ENCODE measurements at places on chromosomes 6 and 20. TPM values are rescaled to one million over a fixed set of nuclear protein-coding genes. Genes with fewer than 3 reads are reported as not detected.

Gene PNPLA1
- not detected for total RNA-seq

DNA sequence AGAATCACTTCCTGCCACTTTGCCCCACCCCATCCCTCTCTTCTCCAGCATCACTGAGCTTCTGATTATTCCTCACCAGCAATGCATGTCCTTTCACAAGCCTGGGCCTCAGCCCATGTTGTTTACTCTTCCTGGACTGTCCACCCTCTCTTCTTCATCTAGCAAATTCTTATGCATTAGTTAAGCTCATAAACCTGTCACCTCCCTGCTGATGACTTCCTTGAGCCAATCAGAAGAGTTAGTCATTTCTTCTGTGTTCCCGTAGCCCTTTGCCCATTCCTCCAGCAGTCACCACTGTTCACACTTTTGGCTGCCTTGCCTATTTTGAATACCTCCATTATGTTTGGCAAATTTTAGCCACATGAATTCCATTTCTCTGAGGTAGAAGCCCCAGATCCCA lies 4.1 kb upstream of the CRYBG1 start:
- no peak overlapping the region for H3K27ac ChIP-seq
- H3K4me3 ChIP-seq = no peak overlapping the region
- DNase-seq = no peak
- H3K36me3 ChIP-seq = no peaks in the 10 kb centered on the region

DNA sequence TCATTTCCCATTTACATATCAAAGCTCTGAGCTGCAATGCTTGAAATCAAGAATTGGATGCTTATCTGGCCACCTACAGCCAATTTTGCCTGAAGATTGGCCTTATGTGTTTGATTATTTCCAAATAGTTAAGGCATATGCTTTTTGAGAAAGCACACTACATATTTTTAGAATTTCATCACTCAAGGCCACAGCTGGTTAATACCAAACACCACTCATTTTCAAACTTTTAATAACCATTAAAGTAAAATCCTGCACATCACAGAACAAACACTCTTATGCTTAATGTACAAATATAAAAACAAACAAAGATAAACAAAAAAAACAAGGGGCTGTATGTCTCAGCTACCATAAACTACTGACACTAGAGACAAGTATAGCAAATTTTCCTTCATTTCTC lies 96.9 kb upstream of the HMGCLL1 start:
- H3K4me1 ChIP-seq = no peaks in the 10 kb centered on the region
- H3K27me3 ChIP-seq = no peaks in the 10 kb centered on the region
- no peaks in the 10 kb centered on the region for H3K36me3 ChIP-seq
- H3K27ac ChIP-seq = no peak overlapping the region

GRCh38 chr6:168226902-168227318 lies 92.7 kb downstream of the DACT2 start:
- H3K4me3 ChIP-seq = no peak overlapping the region
- no peak overlapping the region for H3K27ac ChIP-seq
- H3K27me3 ChIP-seq = peaks cover 2% of the 10 kb centered on the region
- H3K4me1 ChIP-seq = no peaks in the 10 kb centered on the region
- DNase-seq = peak; percentile 69

Gene TCP11
- not detected for total RNA-seq

DNA sequence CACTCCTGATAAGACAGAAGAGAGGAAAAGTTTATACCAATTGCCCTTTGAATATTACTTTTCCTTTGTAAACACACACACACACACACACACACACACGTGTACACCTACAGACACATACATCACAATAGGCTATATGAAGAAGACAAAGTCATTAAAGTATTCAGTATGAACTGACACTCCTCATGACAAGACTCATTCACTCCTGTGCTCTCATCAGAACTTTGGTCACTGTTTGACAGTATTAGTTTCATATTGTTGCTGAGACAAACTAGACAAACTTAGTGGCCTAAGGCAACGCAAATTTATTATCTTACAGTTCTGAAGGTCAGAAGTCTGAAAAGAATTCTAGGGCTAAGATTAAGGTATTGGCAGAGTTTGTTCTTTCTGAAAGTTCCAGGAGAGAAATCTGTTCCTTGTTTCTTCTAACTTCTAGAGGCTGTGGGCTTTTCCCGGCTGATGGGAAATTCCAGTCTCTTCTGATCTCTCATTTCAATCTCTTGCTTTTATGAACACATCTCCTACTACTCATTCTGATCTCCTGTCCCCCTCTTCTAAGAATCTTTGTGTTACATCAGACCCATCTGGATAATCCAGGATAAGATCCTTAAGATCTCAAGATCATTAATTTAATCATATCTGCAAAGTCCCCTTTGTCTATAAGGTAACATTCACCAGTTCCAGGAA lies 171.3 kb downstream of the HACE1 start:
- no peak for DNase-seq
- H3K27ac ChIP-seq = no peak overlapping the region
- no peak overlapping the region for H3K4me3 ChIP-seq
- no peaks in the 10 kb centered on the region for H3K4me1 ChIP-seq
- H3K36me3 ChIP-seq = no peaks in the 10 kb centered on the region
- no peaks in the 10 kb centered on the region for H3K27me3 ChIP-seq

DNA sequence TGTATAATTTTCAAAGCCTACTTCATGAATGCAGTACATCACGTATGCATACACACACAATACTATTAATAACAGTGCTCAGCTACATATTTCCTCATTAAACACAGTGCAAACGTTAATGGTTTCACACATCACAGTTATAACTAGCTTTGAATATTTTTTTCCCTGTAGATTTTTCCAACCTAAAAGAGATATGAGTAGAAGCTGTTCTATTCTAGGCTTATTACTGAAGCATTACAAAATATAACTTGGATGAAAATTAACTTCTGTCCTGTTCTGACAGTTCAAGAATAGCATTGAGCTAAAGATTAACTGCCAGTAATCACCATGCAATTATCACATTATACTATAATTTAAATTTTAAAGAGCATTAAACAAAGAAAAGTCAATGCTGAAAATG lies 6.2 kb downstream of the LMBRD1 start:
- H3K36me3 ChIP-seq = peaks cover 3% of the 10 kb centered on the region
- peak overlapping the region; percentile 70 for H3K27ac ChIP-seq
- DNase-seq = no peak
- H3K4me3 ChIP-seq = no peak overlapping the region

Gene SPATA25
- total RNA-seq = 3.7 TPM

DNA sequence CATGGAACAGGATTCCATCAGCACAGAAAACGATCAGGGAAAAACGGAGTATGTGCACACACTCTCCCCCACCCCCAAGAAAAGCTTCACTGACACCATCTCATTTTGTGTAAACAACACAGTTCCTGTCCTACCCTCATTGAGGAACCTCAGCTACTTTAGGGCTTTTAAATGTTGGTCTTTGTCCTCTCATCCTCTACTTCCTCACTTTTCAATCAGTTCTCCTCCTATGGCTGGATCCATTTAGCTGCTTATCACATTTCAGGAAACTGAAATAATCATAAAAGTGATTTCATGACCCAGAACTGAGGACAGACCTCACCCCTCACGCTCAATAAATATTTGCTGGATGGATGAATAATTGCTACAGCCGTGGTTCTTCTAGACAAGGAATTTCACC lies 33.1 kb upstream of the PNRC1 start:
- no peak overlapping the region for H3K4me3 ChIP-seq
- H3K36me3 ChIP-seq = no peaks in the 10 kb centered on the region
- no peaks in the 10 kb centered on the region for H3K27me3 ChIP-seq
- H3K4me1 ChIP-seq = peaks cover 10% of the 10 kb centered on the region
- no peak overlapping the region for H3K27ac ChIP-seq

Gene MYBL2
- 0.44 TPM for total RNA-seq

DNA sequence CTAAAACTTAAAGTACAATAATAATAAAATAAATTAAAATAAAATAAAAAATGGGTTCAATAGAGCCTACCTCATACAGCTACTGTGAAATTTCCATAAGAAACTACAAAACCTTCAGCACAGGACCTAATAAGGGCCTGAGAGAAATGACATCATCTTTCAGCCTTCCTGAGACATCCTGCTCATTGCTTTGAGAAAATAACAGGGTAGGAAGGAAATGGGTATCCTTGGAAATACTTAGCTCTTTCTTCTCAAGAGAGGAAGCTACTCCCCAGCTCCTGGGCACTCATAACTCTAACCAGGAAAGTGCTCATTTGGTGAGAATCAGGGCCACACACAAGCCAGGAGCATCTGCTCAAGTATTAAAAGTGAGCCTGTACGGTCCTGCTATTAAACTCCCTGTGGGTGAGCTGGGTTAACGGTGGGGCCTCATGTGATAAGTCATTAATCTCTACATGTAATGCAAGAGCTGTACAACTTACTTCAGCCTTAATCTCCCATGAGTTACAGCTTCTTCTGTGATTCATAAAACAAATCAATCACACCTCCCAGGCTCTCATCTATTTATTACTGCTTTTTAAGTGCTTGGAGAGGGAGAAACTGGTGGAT lies 141.4 kb downstream of the MAFB start:
- no peaks in the 10 kb centered on the region for H3K36me3 ChIP-seq
- H3K4me1 ChIP-seq = no peaks in the 10 kb centered on the region
- DNase-seq = no peak
- no peak overlapping the region for H3K27ac ChIP-seq
- no peaks in the 10 kb centered on the region for H3K27me3 ChIP-seq

GRCh38 chr20:61833807-61834610 lies 231.7 kb downstream of the TAF4 start:
- H3K4me1 ChIP-seq = no peaks in the 10 kb centered on the region
- no peak overlapping the region for H3K27ac ChIP-seq
- no peaks in the 10 kb centered on the region for H3K27me3 ChIP-seq

DNA sequence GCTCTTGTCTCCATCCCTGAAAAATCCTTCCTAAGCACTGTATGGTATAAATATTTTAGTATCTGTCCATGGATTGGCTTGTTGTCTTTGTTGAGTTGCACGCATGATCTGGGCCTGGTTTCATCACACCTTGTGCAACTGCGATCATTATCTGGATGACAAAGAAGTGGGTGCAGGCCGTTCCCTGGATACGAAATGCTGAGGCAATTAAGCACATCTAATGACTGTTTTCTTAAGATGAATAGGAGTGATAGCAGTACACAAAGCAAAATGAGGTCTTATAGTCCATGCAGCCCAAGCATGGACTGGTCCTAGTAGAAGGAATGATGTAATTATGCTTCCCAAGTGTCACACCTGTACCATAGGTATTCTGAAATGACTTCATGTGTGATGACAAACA lies 47.8 kb downstream of the SLC35D3 start:
- no peaks in the 10 kb centered on the region for H3K27me3 ChIP-seq
- H3K27ac ChIP-seq = peak overlapping the region; percentile 14
- H3K4me3 ChIP-seq = no peak overlapping the region
- H3K4me1 ChIP-seq = no peaks in the 10 kb centered on the region
- H3K36me3 ChIP-seq = no peaks in the 10 kb centered on the region

Gene FOXP4
- 5.1 TPM for total RNA-seq

DNA sequence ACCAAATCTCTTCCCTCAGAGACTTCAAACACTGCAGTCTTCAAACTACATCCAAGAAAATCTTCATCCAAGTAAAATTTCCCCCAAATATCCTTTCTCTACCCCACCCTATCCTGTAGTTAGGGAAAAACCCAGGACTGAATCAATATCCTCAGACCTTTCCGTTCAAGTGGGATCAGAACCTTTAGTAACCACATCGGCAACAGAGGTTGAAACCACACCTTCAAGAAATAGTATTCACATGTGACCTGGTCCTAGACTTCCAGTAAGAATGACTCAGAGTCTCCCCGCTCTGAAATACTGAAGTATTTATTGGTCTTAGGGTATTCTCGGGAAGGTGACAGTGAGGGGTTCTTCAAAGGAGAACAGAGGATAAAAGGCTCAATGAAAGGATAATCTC lies 8.7 kb downstream of the HLA-DPA1 start:
- H3K4me3 ChIP-seq = no peak overlapping the region
- peak overlapping the region; percentile 6 for H3K27ac ChIP-seq
- H3K27me3 ChIP-seq = no peaks in the 10 kb centered on the region
- no peaks in the 10 kb centered on the region for H3K4me1 ChIP-seq
- no peaks in the 10 kb centered on the region for H3K36me3 ChIP-seq
- no peak for DNase-seq

- no peaks in the 10 kb centered on the region for H3K4me1 ChIP-seq
- H3K4me3 ChIP-seq = no peak overlapping the region
- DNase-seq = no peak
These were observed 16.6 kb upstream of the PLCB1 start for GRCh38 chr20:8115436-8115835.

DNA sequence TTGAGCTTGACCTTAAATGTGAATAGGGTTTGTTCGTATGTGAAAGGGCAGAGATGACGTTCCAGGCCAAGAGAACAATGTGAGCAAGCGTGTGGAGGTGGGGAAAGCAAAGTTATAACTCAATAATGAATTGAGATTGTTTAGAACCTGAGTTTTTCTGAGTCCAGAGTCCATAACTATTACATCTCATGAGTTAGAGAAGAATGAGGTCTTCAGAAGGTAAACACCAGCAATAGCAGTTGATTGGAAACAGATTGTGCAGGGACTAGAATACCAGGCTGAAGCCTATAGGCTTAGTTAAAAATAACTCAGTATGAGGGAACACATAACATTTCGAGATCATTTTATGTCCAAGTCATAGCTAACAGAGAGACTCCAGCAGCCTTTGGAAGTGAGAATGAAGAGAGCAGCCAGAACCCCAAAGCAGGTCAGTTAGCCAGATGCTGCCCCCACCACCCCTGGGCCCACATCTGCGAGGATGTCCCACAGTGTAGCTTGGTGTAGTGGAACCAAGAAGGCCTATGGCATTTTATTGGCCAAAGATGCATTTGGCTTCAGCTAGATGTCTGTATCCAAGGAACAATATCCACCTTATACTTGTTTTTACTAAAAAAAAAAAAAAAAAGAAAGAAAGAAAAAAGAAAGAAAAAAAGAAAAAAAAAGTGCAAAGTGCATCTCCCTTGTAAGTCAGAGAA lies 121.7 kb downstream of the TNFRSF21 start:
- H3K27me3 ChIP-seq = no peaks in the 10 kb centered on the region
- H3K4me1 ChIP-seq = no peaks in the 10 kb centered on the region
- H3K36me3 ChIP-seq = no peaks in the 10 kb centered on the region

GRCh38 chr6:106572875-106573585 lies 56.3 kb downstream of the RTN4IP1 start:
- H3K27ac ChIP-seq = no peak overlapping the region
- no peaks in the 10 kb centered on the region for H3K4me1 ChIP-seq
- no peak for DNase-seq
- no peaks in the 10 kb centered on the region for H3K36me3 ChIP-seq

DNA sequence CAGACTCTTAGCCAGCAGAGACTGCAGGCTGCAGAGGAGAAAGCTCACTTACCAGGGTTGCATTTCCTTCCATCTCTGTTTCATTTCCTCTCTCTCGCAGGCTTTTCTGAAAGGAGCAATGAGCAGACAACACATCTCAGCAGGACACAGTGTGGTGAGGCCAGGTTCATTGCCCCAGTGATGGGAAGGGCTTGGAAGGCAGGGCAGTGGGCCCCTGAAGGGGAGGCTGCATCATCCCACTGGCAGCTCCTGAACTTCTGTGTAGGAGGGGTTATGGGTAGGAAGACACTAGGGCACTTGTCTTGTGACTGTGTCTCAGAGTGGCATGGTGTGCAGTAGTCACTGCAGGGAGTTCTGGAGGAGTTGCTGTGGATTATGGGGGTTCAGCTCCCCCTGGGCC lies 246.8 kb downstream of the QKI start:
- H3K4me1 ChIP-seq = no peaks in the 10 kb centered on the region
- H3K27ac ChIP-seq = no peak overlapping the region
- H3K27me3 ChIP-seq = no peaks in the 10 kb centered on the region
- no peak for DNase-seq

Data from breast epithelium (tissue), 4 donors.